ENCODE measurements at places on chromosomes 7 and 10.

- no peak for ATAC-seq
Observed at GRCh38 chr7:85150624-85151023, 36.2 kb downstream of the SEMA3D start.

DNA sequence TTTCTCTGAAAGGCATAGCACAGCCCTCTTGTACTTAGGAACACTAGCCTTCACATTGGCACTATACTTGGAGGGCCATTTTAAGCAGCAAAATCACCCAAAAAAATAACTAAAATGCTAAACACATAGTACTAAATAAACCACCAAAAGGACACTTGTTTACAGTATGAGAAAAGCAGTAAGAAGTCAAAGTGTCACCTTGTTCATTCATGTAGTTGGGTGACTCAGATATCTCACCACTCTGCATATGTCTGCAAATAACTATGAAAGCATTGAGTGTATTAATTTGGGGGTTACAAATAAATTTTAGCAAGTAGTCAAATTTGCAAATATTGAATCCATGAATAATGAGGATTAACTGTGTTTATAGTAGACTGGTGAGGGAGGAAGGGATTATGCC is 107.6 kb downstream of the ELAPOR2 start:
- ATAC-seq = no peak

DNA sequence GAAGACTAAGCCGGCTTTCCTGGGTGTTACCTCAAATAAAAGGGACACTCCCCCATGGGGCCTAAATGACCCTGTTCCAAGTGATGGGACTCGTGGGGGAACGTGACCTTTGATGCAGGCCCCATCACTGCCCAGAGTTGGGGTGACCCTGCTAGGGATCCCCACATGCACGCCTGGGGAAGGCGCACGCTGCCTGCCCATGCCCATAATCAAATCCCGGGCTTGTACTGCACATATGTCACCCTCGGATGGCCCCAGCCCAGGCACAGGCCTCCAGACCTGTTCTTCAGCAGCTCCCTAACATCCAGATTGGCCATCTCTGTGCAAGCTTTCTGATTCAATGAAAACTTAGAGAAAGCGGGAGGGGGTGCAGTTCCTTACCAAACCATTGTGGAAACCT is 14.7 kb downstream of the EBF3 start:
- no peak for ATAC-seq

- peak; percentile 67 for ATAC-seq
Observed at GRCh38 chr10:132446661-132447445, 49.9 kb downstream of the PWWP2B start.

GRCh38 chr10:31188792-31189406 is 130.1 kb upstream of the ZEB1 start:
- ATAC-seq = no peak

GRCh38 chr7:40455485-40455884 is 320.7 kb downstream of the SUGCT start:
- ATAC-seq = no peak

DNA sequence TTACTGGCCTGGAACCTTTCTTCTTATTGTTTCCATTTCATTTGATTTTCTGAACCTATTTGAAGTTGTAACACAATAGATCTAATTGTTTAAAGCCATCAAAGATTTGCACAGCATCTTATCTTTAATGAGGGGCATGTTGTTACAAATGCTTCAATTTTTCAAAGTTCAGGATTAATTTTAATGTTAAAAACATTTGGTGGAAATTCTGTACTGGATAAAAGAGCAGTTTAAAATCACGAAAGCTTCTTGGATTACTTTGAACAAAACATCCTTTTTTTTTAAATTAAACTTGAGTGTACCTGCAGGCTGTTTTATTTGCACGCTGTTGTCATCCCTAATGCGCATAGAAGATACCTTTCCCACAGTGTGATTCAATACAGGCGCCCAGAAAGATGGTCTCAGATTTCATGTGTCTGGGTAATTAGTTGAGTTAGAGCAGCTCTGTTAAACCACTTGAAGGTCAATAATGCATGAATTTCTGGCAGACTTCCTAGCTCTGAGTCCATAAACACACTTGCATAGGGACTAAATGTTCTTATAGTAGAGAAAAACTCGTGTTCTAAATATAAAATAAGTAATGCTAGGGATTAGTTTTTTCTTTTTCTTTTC is 29.3 kb upstream of the DDX50 start:
- no peak for ATAC-seq

DNA sequence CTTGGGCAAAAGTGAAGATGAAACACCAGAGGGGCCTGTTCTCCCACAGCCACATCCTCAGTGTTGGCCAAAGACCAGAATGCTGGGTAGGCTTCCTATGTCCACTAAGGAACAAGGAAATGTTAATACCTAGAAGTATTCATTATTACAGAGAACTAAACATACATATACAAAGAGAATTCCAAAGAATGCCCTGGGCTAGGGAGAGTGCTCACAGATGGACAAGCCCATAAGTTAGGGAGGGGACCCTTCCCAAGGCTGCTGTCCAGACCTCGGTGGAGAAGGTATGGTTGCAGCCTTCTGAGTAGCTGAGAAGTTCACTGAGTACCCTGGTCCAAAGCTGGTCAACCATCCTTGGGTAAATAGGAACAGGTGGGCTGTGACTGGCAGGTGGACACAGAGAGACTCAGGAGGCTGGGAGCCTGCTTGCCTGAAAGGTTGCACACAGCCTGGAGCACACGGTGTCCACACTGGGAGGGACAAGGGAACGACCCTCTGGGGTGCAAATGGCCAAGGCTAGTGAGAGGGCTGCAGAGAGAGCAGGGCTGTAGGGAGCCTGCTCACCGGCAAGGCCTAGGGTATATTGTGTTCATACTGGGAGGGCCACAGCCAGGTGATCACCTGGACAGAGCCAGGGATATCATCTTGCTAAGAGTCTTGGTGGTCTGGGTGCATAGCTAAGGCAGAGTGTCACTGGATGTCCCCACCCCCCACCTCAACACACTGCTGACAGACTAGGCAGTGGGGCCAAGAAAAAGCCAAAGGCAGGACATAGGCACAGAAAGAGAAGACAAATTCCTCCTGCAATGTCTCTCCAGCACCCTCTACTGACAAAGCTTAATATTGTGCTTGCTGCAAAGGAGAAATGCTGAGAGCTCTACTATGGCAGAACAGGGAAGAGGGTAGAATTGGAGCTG is 40.3 kb downstream of the CPVL start:
- ATAC-seq = peak; percentile 38

- ATAC-seq = no peak
Observed at GRCh38 chr7:40676221-40676620, 541.4 kb downstream of the SUGCT start.

GRCh38 chr7:54846273-54846672 is 87.3 kb upstream of the SEC61G start:
- no peak for ATAC-seq

GRCh38 chr7:85896531-85896930 is 709.7 kb upstream of the SEMA3D start:
- no peak for ATAC-seq

DNA sequence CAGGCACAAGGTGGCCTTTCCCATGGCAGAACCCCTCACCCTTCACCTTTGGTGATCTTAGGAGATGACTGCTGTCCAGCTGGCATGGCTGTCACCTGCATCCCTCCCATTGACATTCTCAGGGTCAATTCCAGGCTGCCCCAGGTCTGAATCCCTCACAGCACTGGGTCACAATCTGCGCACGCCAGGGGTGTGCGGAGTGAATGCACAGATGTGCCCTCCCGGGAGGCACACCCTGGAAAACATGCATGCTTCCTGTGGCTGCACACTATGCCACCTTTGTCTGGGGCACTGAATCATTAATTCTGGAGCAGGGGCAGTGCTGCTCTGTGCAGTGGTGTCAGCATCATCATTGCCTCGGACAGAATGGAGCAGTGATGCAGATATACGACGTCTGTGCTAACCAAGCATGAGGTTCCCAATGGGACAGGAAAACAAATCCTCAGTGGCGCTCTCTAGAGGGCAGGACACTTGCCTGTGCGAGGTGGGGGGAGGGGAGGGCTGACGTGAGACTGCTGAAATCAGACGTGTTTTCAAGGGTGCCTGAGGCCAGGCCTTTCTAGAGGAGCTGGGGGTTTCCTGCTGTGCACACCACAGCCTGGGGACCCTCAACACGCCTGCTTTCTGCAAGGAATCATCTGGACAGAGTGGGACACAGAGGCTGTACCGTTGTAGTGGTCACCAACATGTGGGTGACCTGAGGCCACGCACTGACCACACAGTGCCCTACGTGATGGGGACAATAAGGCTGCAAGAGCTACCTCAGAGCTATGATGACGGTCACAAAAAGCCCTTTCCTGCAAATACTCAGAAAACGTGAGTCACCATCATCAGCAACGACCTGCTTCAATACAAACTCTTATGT is 77.9 kb downstream of the HIPK2 start:
- ATAC-seq = no peak
